Activated CD4-positive, alpha-beta memory T cell treated with anti-CD3 and anti-CD28 coated beads for 36 hours (primary cell): ENCODE measurements at places on chromosomes 5 and 9. TPM values are rescaled to one million over a fixed set of nuclear protein-coding genes. Genes with fewer than 3 reads are reported as not detected.

The RASEF gene
- not detected for total RNA-seq

The PCAT7 gene
- not detected for total RNA-seq

- H3K4me1 ChIP-seq, result no peaks in the 10 kb centered on the region
- no peak for DNase-seq
- H3K27me3 ChIP-seq, result peaks cover 2% of the 10 kb centered on the region
- no peak overlapping the region for H3K27ac ChIP-seq
- no peak overlapping the region for H3K4me3 ChIP-seq
Measured at GRCh38 chr9:35348109-35348508, 141.8 kb upstream of the RUSC2 start.

DNA sequence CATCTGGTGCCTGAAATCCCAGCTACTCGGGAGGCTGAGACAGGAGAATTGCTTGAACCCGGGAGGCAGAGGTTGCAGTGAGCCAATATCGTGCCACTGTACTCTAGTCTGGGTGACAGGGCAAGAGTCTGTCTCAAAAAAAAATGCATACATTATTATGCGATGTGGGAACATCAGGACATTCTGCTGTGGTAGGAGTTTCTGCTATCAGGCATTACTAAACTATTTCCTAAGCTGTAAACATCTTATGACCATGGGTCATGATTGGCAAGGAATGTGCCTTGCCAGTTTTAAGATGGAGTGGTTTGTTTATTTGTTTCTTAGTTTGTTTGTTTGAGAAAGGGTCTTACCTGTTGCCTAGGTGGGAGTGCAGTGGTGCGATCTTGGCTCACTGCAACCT is 45.1 kb upstream of the FAM120A start:
- no peaks in the 10 kb centered on the region for H3K4me1 ChIP-seq
- peaks cover 10% of the 10 kb centered on the region for H3K27me3 ChIP-seq
- no peaks in the 10 kb centered on the region for H3K36me3 ChIP-seq

- H3K4me1 ChIP-seq, result no peaks in the 10 kb centered on the region
- H3K27ac ChIP-seq, result no peak overlapping the region
- no peak overlapping the region for H3K4me3 ChIP-seq
- H3K36me3 ChIP-seq, result peaks cover 4% of the 10 kb centered on the region
Measured at GRCh38 chr5:81225463-81225862, 7.7 kb upstream of the CKMT2 start.

DNA sequence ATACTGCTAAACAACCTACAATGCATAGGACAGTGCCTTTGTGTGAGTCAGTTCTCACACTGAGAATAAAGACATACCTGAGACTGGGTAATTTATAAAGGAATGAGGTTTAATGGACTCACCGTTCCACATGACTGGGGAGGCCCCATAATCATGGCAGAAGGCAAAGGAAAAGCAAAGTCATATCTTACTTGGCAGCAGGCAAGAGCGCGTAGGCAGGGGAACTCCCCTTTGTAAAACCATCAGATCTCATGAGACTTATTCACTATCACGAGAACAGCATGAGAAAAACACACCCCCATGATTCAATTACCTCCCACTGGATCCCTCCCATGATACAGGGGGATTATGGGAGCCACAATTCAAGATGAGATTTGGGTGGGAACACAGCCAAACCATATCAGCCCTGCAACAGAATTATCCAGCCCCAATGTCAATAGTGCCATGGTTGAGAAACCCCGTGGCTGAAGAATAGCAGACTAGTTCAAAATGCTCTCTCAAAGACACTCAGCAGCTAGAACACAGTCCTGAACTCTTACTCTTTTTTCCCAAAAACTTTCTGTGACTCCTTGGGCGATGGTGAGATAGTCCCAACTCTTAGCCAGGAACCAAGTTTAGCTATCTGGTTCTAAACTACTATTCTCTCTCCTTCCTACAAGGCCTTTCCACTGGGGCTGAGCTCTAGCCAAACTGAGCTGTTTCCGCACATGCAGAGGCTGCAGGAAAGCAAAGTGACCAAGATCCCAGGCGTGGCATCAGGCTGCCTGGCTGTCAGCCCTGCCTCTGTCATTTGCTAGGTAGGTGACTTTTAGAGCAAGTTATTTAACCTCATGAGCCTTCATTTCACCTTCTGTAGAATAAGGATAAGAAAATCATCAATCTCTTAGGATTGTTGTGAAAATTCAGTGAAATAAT is 21.7 kb downstream of the FAT2 start:
- H3K27ac ChIP-seq, result no peak overlapping the region
- H3K27me3 ChIP-seq, result peaks cover 15% of the 10 kb centered on the region
- H3K4me3 ChIP-seq, result no peak overlapping the region
- DNase-seq, result peak; percentile 66

- no peaks in the 10 kb centered on the region for H3K27me3 ChIP-seq
- no peak for DNase-seq
- H3K4me1 ChIP-seq, result no peaks in the 10 kb centered on the region
- no peak overlapping the region for H3K27ac ChIP-seq
- H3K36me3 ChIP-seq, result no peaks in the 10 kb centered on the region
- H3K4me3 ChIP-seq, result no peak overlapping the region
Measured at GRCh38 chr9:23123048-23123632, 676.5 kb downstream of the DMRTA1 start.

DNA sequence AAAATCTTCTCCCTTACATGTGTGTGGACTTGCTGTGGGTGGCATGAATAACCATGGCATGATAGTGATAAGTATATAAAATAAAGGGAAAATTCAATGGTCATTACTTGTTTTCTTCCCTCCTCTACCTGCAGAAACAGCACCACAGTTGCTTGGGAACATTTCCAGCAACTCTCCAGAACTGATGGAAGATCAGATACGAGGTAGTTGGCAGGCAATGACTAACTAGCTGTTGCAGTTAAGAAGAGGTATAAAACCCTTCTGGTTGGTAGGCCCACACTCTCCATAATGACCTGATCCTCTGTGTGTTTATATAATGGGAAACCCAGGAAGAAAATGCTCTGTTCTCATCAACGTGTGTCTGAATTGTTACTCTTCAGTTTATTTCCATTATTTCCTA is 185.9 kb downstream of the SYK start:
- no peak overlapping the region for H3K27ac ChIP-seq
- H3K4me3 ChIP-seq, result no peak overlapping the region
- DNase-seq, result no peak

DNA sequence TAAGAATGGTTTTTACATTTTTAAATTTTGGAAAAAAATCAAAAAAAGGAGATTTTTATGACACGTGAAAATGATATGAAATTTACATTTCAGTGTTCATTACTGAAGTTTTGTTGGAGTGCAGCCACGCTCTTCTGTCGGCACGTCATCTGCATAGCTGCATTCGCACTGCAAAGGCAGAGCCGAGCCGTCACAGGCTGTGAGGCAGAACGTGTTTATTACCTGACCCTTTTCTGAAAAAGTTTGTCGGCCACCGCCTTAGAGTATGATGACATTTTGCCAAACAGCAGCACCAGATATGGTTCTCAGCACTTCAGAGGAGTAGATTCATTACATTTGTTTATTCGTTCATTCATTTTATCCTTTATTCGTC is 24.1 kb downstream of the HRH2 start:
- peaks cover 14% of the 10 kb centered on the region for H3K36me3 ChIP-seq
- no peak overlapping the region for H3K4me3 ChIP-seq
- no peak for DNase-seq
- no peak overlapping the region for H3K27ac ChIP-seq
- H3K27me3 ChIP-seq, result no peaks in the 10 kb centered on the region
- H3K4me1 ChIP-seq, result peaks cover 21% of the 10 kb centered on the region
